ENCODE measurements at places on chromosomes 11 and 22. TPM values are rescaled to one million over a fixed set of nuclear protein-coding genes. Genes with fewer than 3 reads are reported as not detected.
A peak's percentile ranks its signal among the peaks of the same experiment; 100 is the strongest.

DNA sequence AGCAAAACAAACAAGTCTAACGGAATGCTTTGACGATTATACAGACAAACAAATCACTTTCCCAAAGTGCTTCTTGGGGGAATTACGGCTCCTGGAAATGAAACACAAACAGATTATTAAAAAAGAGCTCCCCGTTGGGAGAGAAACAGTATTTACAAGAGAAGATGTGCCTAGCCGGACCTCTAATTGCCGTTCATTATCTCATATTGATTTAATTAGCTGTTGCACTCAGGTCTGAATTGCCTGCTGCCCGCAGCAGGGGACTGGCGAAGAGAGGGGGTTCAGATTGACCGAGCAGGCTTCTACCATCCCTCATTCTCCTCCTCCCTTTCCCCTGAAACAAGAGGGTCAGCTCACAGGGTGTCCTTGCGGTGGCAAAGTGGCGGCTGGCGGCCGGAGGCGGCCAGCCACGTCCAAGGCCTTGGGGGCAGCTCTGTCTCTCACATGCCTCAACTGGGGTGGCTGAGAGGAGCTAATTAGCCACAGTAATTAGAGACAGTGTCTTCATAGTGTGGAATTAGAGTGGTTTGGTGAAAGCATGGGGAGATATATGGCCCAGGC is 295.1 kb downstream of the MIAT start:
- no peak for DNase-seq

GRCh38 chr11:19344661-19345518 is 104.1 kb upstream of the E2F8 start:
- no peak for DNase-seq

GRCh38 chr11:128520206-128520887 is 67.0 kb downstream of the ETS1 start:
- no peak for DNase-seq

DNA sequence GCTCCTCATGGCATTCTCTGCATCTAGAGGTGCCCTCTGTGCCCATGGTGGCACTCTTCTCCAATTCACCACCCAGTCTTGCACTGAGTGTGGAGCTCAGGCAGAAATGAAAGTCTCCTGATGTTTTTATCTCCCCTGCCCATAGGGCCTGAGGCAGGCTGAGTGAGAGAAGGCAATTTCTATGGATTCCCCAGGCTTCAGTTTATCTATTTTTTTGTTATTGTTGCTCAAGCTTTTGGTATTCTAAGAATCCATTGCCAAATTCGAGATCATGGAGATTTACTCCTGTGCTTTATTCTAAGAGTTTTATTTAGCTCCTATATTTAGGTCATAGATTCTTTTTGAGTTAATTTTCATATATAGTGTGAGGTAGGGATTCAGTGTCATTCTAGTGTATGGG is 40.7 kb downstream of the TSPAN18 start:
- DNase-seq, result no peak

DNA sequence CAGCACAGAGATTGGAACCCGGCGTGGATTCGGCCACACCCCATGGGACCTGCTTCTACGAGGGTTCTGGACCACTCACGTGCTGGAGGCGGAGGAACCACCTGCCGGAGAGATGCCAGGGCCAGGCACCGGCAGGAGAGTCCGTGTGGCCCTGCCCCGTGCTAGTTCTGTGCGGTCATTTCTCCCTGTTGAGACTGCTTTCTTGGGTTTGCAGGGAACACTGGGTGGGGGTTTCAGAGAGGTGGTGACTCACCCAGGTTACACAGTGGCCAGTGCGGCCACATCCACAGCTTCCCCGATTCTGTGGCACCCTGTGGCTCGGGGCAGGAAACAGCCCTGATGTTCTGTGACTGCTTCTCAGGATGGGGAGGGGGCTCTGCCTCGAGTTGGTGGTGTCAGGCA is 3.6 kb upstream of the PHLDA2 start:
- DNase-seq, result no peak

- DNase-seq, result no peak
Observed at GRCh38 chr11:110908401-110909105, 196.3 kb upstream of the ARHGAP20 start.

DNA sequence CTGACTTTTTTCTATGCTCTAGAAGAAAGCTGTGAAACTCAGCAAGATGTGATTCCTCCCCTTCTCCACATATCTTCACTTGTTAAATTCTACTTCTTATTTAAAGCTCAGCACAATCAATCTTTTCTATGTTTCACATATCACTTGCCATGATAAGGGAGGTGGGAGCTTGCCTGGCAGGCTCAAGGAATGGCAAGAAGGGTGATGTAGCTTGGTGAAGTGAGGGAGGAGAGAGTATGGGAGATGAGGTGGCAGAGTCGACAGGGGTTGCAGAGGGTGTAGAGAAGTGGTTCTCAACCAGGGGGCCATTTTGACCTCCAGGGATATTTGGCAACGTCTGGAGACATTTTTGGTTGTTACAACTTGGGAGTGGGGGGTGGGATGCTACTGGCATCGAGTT is 120.6 kb upstream of the TIMP3 start:
- no peak for DNase-seq

APOA1 gene
- 4,257 TPM for total RNA-seq

DNA sequence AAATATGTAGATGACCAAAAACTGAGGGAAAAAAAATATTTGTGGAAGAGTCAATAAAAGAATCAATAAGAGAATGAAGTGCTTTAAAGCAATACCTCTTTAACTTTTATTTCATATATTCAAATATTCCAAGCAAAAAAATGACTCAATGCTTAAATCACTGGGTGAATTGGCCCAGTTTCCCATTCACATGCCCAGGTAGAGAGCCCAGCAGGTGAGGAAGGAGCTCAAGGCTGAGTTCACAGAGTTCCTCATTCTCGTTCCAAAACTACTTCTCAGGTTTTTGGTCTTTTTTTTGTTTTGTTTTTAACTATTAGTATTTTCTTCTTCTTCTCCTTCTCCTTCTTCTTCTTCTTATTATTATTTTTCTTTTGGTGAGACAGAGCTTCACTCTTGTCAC is 30.2 kb downstream of the SLC1A2 start:
- no peak for DNase-seq

DNA sequence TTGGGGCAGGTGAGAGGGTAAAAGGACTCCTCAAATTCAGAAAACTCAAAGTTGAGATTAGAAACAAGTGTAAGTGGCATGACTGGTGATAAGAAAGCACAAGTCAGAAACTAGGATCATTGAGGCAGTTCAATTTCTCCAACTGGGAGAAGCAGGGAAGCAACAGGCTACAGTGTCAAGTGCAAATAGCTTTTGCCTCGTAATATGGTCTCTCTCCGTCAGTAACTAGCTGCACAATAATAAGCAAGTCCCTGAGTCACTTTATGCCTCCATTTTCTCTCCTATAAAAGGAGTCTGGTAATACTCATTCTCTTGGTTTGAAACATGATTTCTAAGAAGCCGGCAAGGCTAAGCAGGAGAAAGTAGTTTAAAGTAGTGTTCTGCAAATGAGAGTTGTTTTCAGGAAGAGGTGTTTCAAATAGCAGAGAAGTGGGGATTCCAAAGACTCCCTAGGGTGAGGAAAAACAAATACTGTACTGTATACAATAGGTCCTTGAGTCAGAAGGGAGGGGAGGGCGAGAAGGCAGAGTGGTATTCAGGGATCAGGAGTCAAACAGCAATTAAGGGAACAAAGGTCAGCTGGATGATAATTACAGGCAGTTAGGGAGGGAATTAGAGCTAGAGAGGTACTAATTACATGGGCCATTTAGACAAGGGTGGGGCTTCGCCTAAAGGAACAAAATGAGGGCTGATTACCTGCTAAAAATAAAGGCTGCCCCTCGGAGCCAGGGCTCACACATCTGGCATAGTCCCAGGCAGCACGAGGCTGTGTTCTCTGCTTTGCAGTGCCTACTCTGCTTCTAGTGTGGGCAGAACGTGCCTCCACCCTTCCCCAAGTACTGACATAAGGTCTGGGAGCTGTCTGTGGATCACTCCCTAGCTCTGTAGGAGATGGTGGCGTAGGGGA is 96.0 kb upstream of the BDNF start:
- DNase-seq, result peak; percentile 72

- no peak for DNase-seq
Observed at GRCh38 chr11:109590782-109591181, 168.8 kb downstream of the C11orf87 start.

DNA sequence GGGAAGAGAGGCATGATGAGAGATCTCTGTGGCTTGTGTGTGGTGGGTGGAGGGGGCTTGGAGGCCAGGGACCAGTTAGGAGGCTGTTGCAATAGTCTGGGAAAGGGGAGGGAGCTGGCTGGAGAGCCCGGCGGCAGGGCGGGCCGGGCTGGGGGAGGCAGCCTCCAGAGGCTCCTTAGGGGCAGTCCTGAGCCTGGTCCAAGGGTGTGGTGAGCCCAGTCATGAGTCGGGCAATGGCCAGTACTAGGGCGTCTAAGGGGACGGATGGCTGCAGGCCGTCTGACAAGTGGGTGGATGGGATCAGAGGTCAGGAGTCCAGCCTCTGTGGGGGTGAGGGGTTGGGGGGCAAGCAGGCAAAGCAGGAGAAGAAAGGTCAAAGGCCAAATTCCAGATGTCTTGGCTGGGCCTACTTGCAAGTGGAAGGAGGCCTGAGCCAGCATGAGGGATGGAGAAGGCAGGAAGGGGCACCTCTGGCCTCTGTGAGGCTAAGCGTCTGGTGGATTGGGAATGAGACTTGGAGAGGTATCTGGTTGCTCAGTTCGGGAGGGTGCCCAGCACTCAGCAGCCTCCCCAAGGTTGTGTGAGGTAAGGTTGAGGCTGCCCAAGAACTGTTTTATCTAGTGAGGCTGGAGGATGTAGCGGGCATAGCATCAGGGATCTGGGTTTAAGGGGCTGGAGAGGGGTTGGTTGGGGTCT is 6.0 kb upstream of the CD248 start:
- no peak for DNase-seq

DNA sequence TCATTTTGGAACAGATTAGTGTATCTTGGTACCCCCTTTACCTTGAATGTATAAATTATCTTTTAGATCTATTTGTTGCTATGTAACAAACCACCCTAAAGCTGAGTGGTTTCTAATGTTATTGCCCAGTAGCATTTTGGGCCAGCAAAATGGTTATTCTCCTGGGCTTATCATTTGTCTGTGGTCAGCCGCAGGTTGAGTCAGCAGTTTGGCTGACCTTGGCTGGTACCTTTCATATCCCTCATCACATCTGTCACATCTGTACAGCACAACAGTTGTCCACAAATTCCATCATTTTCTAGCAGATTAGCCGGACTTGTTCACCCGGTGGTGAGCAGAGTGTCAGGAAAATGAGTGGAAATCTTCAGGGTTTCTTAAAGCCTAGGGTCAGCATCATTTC is 588.5 kb upstream of the ARHGAP42 start:
- DNase-seq, result no peak

FAM168A gene
- 35.7 TPM for total RNA-seq

Data from Peyer's patch (tissue), 4 donors.